ENCODE measurements at places on chromosomes 12 and 14. TPM values are rescaled to one million over a fixed set of nuclear protein-coding genes. Genes with fewer than 3 reads are reported as not detected.

The SLC38A1 gene
- total RNA-seq = 144 TPM

The MAP3K12 gene
- total RNA-seq = 11.9 TPM

DNA sequence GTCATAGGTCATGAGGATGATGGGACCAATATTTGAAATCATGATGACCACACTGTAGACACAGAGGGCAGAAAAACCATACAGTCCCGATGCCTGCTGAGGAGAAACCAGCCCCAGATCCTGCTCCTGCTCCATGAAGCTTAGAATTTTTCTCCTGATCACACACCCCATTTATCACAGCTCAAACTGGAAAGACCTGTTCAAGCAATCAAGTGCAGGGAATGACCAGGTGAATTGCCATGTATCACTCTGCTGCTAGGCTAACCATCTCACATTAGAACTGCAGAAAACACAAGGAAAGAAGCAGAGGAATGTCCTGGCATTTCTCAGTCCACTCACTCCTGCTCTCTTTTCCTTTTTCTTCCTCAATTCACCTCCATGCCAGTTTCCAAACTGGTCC is 18.1 kb downstream of the MANSC1 start:
- DNase-seq = no peak

- DNase-seq = no peak
These were observed 35.5 kb downstream of the RGS6 start for GRCh38 chr14:71967704-71968103.

DNA sequence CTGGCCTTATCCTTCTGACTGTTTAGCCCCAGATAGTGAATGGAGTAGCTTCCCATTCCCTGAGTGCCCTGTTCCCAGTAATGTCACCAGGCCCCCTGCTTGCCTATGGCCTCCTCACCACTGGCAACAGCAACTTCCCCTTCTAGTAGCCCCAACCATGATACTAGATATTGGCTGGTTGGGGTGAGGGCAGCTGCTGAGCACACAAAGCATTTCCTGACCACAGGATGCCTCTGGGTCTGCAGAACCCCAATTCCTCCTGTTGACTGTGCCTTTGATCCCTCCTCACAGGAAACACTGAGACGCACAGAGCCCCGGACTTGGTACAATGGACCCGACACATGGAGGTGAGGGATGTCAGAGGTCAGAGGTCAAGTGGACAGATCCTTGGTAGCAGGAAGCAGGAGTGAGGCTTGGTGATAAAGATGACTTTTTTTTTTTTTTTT is 597 bp downstream of the SOAT2 start:
- DNase-seq = no peak
